GM18507 (cell line): ENCODE measurements at places on chromosomes 16 and 17.

DNA sequence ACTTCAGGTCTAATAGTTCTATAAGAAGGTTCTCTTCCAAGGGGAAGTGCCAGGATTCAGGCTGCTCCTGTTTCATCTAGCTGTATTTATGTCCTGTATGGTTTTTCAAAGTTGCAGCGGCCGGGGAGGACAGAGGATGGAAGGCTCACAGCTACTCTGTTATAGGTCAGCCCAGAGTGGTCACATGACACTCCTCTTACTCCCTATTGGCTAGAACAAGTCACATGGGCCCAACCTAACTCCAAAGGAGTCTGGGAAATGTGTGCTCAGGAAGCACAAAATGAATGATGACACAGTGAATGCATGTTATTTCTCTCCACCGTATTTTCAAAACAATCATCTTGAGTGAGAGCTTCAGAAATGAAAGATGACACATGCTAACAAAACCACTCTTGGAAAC lies 645.1 kb upstream of the RBFOX1 start:
- no peak for DNase-seq

DNA sequence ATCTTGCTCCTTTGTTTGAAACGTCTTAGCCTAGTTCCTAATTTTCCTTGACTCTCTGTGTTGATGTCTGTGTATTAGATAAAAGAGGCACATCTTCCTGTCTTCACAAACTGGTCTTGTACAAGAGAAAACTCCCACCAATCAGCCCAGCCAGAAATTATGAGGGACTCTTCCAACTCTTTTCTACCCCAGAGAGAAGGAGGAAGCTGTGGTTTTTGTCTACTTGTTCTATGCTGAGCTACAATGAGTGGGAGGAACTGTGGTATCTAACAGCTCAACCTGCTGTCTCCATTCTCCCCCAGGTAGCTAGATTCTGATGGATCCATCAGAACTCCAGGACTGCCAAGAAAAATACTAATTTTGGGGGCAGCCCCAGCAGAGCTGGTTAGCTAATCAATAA lies 392.5 kb downstream of the HS3ST3B1 start:
- DNase-seq: no peak

- DNase-seq: no peak
These were observed 34.4 kb upstream of the USP7 start for GRCh38 chr16:8998108-8998507.

DNA sequence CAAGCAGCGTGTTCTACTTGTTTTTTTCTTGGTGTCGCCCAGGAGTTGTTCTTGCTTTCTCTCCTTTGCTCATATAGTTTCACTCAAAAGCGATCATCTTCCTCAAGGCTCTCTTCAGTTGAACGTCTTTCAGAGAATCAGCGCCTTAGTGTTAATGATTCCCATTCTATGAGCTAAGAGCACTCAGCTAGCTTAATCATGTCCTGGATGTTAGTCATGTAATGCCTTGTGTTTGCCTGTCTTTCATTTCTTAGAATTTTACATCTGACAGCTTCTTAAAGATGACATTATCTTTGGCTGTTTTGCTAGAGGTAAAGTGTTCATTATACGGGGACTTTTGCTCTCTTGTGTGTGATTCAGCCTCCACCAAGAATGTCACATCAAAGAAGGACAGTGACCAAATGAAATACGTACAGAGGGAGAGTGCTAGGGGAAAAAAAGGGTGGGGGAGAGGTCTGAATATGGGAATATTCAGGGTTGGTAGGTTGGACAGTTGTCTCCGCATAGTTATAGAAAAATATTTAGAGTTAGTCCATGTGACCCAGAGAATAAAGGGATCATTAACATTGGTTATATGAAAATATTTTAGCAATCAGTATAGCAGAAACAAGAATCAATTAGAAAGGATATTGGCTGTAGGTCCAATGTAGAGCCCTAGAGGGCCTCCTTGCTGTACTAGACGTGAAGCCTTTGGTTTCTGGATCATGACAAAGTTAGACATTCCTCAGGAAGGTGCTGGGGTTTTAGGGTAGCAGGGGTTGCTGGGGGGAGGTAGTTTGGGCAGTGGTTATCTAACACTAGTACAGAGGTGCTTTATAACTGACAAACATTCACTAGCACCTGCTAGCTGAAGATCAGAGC lies 31.9 kb upstream of the ANKFN1 start:
- DNase-seq: no peak

- DNase-seq: no peak
These were observed 8.9 kb downstream of the TRIM47 start for GRCh38 chr17:75869282-75870141.

DNA sequence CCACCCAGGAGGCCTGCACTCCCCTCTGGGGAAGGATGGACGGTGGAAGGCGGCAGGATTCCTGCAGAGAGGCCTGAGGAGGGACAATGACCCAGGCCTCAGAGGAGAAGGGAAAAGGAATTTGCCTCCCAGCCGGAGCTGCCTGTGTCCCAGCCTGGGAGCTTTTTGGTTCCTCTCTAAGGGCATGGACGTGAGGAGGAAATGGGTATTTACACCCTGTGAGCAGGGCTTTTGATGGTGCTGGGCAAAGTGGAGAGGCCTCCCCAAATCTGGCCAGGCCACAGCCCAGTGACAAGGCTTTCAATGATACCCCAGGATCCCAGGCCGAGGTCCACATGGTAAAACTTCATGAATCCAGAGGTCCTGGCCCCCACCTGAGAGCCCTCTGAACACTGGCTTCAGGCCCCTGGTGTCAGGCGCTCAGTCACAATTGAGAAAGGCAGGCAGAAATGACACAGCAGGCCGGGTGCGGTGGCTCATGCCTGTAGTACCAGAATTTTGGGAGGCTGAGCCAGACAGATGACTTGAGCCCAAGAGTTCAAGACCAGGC lies 56.0 kb upstream of the DOC2B start:
- no peak for DNase-seq

GRCh38 chr17:77089124-77089490 lies 51.7 kb upstream of the SEC14L1 start:
- no peak for DNase-seq

- DNase-seq: no peak
These were observed 310.6 kb downstream of the SEC14L1 start for GRCh38 chr17:77451245-77451893.

DNA sequence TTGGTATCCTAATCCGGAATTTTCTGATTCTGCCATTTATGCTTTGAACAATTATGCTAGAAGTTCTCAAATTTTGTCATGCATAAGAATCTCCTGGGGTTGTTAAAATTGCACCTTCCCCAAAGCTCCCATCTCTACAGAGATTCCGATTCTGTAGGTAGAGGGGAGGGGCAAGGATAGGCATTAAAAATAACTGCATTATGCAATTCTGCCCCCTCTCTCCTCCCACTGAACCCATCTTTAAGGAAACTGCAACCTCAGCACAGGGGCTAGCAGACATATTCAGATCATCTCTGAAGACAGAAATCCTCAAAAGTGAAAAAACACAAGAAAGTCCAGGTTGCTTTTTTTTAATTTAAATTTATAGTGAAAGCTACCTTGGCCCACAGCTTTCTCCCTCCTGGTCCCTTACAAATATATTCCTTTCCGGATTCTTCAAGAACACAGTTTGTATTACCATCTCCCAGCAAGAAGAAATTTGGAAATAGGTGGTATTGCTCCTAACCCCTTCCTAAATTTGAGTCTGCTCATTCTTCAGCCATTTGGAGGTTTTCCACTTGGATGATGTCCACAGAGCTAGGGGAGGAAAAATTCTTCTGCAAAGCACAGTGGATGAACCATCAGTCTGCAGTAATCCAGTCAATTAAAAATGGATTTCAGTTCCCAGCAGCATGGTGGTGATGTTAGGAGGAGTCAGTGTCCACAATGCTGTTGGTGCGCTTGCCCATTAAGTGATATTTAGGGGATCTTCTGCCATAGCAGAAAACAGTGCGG lies 67.7 kb downstream of the RBFOX1 start:
- DNase-seq: no peak

DNA sequence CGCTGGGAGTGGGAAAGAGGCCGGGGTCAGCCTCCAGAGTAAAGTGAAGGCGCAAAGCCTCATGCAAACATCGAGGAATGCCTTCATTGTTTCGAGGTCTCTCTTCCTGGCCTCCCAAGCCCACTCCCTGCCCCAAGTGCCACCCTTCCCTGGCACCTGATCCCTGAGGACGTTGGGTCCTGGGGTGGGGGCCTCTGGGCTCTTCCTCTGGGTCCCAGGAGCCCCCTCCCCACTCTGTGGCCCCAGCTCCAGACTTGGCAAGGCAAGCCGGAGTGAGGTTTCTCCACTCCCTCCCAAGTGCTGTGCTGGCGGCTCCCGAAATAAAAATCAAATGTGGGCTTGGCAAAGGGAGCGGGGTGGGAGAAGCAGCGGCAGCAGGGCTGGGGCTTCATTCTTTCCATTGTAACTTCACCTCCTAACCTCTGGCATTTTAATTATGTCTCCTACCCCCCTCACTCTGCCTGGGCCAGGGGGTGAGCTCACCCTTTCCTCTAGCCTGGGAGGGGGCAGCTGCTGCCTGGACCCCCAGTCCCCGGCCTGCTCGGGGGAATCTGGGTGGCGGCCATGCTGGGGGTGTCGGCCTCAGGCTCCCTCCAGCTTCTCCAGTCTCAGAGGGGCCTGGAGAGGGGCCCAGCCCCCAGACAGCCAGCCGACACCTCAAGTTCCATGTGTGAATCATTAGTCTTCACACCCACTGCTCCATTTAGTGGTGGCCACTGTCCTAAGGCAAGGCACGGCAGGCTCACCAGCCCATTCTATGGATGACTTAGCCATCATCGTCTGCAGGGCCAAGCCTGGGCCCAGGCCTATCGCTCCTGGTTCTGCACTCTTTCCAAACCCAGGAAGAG lies 14.6 kb upstream of the TMEM92 start:
- DNase-seq: no peak

DNA sequence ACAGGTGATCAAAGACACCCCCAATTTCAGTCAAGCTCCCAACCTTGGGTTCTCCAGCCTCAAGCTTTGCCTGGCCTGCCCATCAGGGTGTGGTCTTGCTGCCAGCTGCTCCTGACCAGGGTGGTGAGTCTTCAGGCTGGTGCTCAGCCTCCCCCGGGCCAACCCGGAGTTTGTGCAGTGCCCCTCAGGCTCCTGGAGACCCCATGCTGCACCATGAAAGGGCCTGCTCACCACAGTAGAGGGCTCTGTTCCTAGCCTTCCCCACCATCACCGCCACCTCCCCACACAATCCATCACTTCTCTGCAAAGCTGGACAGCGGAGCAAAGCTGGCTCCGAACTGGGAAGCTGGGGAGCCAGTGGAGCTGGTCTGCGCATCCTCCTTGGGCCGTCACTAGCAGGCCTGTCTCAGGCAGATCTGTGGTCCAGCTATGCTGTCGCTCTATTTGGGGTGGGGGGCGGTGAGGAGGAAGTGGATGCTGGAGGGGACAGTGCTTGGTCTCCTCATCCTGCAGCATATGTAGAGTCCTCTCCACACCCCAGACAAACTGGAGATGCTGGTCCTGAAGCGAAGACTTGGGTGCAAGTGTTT lies 88.5 kb upstream of the RPL38 start:
- DNase-seq: no peak

GRCh38 chr16:54107583-54108202 lies 178.9 kb downstream of the IRX3 start:
- DNase-seq: no peak

GRCh38 chr17:74544991-74545842 lies 698 bp downstream of the CD300C start:
- no peak for DNase-seq

- no peak for DNase-seq
These were observed 1.5 kb downstream of the ADGRG3 start for GRCh38 chr16:57669476-57670162.

DNA sequence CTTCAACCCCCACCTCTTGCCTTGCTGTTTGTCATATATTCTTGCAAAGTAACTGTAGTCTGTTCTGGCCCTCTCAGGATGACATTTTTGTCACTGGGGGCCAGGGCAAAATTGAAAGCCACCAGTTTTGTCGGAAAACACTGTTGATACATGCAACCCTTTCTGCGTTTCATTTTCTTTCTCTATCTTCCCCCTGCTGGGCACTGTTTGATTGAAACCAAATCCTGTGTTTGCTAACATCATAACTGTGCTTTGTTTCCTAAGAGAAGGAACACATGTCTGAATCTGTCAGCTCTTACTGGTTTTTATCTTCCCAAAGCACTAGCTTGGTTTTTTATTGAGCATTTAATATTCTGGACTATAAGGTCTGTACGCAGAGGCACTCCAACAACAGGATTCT lies 11.7 kb upstream of the CPPED1 start:
- DNase-seq: no peak

DNA sequence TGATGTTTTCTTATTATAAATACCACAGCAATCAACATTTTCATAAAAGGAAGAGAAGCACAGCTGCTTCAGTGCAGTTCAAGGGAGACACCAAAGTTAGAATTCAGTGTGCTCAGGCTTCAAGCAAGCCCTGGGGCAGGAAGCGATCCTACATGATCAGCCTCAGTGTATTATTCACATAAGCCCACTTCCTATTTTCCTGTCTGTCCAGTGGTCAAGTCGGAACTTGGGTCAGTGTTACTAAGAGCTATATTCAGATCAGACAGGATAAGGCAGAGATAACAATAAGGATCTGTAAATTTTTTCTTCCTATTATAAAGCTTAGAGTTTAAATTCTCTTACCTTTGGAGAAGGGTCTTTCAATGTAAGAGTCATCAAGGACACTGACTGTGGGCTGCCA lies 12.9 kb downstream of the HEATR6 start:
- DNase-seq: no peak
